ENCODE measurements at places on chromosomes 5 and 9.
A peak's percentile ranks its signal among the peaks of the same experiment; 100 is the strongest.

DNA sequence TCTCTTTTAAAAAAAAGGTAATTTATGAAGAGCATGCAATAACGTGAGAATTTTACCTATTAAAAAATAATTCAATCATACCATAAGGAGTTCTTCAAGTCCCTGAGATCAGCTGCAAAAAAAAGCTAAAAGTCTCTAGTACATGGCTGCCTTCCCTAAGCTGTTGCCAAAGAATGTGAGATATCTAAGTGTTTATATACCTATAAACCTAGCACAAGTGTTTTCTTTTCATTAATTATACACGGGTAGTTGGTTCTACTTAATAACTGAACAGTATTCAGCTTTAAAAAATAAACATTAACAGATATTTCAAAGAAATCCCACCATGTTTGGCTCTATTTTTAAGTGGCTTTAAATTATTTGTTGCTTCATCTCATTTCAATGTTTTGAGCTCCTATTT lies 25.9 kb downstream of the FNBP1 start:
- no peak for DNase-seq

DNA sequence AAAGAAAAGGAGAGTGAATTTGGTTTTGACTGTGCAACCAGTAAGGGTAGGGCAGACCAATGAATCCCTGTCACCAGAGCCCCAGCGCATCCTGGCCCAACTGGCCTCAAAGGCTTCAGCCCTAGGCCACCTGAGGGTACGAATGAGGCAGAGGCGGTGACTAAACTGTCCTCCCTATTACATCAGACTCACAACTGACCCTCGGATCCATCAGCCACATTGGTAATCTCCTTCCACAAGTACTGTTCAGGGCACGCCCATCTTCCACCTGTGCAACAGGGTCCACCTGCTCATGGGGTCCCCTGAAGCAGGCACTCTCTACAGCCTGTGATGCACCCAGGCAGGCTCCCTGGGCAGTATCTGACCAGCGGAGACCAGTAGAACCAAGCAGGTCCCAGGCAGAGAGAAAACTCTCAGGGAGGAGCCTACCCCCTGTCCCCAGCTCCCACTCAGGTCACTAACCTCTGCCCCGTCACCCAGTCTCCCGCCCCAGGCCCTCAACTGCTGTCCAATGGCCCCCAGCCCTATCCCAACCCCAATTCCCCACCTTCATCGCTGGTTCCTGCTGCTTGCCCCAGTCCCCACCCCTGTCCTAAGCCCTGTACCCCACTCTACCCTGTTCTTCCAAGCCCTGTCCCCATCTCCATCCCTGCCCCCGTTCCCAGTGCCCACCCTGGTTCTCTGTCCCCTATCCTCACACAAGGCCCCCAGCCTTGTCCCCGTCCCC lies 904 bp downstream of the EDF1 start:
- no peak for DNase-seq

- no peak for DNase-seq
These were observed 19.8 kb upstream of the KCNV2 start for GRCh38 chr9:2697492-2697891.

- no peak for DNase-seq
These were observed 80.4 kb downstream of the DCP2 start for GRCh38 chr5:113056988-113057387.

- no peak for DNase-seq
These were observed 125.5 kb downstream of the MTX3 start for GRCh38 chr5:79865579-79865978.

- DNase-seq, result peak; percentile 88
These were observed 48.6 kb downstream of the RGS3 start for GRCh38 chr9:113511856-113512761.

DNA sequence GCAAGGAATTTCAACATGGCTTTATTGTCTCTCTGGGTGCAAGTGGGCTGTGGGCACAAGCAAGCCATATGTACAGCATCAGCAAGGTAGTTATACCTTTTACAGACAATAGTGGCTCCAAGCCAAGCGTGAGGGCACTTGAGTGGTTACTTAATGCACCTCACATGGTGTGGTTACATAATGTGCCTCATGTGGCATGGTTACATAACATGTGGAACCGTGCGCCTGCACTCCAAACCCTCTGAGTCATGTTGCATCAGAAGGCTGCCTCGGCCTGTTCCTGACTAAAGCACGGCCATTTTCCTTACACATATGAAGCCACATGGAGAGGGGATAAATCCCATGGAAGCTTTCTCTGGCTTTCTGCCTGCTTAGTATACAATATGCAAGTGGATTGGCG lies 150.9 kb downstream of the OSTF1 start:
- DNase-seq, result peak; percentile 47

DNA sequence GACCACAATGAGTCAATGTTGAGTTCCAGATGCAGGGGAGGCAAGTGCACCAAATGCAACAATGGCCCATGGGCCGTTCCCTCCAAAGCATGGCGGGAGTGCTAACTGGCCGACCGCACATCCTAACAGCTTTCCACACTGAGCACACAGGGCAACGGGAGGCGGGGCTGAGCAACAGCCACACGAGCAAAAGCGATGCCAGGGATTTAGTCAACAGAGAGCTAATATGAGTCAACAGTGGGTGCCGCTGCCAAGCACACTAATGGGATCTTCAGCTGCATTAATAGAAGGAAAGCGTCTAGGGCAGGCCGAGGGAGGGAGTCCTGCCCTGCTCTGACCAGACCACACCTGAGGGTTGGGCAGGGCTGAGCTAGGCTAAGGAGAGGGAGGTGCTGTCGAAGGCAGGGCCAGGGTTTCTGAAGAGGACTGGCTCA lies 4.6 kb downstream of the EPB41L4B start:
- DNase-seq, result peak; percentile 99

DNA sequence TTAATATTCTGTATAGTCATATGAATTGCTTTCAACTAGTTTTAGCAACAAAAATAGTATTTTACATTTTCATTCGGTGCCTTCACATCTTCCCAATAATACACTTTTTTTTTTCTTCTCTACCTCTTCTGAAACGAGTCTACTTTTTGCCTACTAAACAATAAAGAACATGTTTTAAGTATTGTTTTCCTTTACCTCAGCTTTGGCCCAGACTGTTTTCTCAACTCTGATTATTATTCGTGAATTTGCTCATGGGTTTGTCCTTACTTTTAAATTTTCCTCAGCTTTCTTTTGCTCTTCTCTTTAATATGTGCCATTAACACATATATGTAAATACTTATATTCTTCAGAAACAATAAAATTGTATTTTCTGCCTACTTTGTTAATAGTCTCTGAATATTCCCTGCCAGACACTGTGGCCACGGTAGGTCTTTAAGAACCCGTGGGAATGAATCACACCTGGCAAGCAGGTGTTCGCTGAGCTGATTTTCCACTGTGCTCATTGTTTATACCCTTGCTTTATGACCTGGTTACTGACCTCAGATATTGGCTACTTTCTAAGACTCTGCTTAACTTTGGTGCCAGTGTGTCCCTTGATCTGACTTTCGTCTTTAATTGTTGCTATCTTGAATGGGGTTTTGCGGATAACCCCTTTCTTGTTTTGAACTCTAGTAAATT lies 49.1 kb downstream of the FAM170A start:
- no peak for DNase-seq

GRCh38 chr5:73722231-73722630 lies 96.2 kb downstream of the ARHGEF28 start:
- DNase-seq, result no peak

GRCh38 chr9:123998278-123998925 lies 13.2 kb upstream of the LHX2 start:
- DNase-seq, result no peak

DNA sequence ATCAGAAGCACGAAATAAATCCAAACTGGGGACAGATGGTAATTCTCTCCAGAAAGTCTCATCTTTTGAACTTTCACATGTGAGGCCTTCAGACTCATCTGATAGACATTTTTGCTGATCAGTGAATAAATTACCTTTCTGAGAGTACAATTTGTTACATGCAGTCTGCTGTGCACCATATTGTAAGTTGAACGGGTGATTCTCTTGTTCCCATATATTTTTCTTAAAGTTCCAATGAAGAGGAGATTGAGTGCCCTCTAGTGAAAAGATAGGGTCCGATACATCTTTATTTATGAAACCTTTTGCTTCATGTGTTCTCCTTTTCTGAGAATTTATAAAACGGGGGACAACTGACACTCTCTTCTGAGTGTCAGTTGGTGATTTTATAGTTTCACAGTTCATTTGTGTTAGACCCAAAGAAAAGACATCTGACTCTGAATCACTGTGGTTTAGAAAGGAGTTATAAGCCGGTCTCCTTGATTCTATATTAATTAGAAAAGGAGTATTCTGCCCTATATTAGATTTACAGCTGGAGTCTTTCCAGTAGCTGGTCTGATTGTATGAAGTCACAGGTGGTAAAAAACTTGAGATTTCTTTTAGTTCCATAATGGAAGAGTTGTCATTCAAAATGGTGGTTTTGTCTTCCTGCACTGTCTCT lies 30.4 kb downstream of the GNG10 start:
- DNase-seq, result peak; percentile 22

DNA sequence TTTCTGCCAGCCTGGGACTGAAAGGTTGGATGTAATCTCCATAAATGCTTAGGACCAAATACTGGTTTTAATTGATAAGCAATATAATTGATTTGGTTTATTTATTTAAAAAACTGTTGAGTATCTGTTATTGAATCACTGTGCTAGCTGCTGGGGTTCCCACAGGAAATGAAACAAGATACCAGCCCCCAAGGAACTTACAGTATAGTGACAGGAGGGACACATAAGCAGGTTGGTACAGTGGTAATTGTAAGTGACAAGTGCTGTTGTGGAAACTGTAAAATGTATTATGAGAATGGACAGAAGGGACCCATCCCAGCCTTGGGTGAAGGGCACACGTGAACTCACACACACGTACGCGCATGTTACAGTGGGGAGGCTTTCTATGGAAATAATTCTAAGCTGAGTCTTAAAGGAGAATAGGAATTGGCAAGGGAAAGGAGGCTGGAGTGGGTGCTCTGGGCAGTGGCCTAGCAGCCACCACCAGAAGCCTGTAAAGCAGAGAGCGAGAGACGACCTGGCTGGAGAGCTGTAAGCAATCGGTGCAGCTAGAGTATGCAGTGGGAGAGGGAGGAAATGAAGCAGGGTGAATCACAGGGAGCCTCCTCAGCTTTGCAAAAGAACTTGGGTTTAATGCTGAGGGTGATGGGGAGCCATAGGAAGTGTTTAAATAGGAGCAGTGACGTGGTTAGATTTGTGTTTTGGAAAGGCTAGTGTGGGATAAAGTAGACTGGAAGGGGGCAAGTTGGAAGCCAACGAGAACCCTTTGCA lies 39.3 kb downstream of the GLRA1 start:
- peak; percentile 56 for DNase-seq

- peak; percentile 71 for DNase-seq
These were observed 221.3 kb upstream of the DAPK1 start for GRCh38 chr9:87276327-87276841.

GRCh38 chr5:150661086-150661485 lies at the start of gene MYOZ3:
TSS of gene MYOZ3 (plus strand) at chr5:150661251. CDS start at chr5:150662942, 1,691 bp downstream.
- no peak for DNase-seq

GRCh38 chr9:75408391-75408790 lies 320.1 kb downstream of the OSTF1 start:
- no peak for DNase-seq

- no peak for DNase-seq
These were observed 167.8 kb downstream of the MAN2A1 start for GRCh38 chr5:109857405-109858031.

DNA sequence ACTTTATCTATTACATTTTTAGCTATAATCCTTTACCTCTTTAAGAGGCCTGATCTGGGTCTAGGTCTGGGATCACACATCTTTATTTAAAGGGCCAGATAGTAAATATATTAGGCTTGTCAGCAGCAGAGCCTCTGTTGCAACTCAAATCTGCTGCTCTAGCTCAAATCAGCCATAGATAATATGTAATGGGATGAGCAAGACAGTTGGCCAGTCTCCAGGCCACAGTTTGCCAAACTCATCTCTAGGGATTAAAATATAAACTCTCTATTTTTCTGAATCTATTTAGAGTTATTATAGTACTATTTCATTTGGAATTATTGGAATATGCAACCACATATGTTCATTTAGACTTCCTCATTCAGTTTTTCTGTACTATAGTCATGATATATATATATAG lies 115.9 kb upstream of the MINAR2 start:
- no peak for DNase-seq

DNA sequence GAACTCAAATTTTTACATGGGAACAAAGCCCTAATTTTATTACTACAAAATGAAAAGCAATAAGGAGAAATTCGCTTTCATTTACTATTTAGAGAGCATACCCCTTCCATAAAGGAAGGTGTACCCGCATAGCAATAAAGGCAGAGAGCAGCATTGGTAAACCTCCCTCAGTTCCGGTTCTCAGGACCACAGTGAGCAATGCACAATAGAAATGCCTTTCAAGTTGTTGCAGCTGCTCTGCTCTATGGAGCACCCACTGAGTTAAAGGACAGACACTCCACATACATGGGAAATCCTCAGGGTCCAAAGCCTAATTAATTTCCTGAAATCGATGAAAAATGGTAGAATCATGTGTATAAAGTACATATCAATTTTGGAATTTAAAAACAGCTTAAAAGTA lies 89.9 kb upstream of the MPDZ start:
- DNase-seq, result no peak

DNA sequence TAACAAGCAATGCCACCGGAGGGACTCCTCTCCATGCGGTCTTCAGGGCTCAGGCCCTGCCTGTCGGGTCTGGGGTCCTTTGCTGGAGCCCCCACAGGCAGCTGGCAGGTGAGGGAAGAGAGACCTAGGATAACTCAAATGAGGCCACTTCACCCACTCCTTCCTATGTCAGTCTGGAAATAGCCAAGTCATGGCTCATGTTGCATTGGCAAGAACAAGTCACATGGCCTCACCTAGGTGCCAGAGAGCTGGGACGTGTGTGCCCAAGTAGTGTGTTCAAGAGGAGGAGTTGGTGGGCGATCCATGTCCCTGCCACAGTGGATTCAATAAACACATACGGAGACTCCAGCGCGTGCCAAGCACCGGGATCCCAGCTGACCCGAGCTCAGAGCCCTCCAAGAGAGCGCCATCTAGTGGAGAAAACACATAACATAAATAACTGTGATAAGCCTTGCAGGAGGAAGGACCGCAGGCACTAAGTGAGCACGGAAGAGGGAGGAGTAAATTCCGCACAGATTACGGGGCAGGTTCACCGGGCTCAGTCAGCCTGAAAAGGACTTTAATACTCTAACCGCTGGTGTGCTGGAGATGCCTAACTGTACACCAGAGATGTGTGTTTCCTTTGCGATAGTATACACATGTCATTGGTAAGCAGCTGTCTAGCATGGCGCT lies 580.8 kb downstream of the CCDC171 start:
- peak; percentile 81 for DNase-seq

DNA sequence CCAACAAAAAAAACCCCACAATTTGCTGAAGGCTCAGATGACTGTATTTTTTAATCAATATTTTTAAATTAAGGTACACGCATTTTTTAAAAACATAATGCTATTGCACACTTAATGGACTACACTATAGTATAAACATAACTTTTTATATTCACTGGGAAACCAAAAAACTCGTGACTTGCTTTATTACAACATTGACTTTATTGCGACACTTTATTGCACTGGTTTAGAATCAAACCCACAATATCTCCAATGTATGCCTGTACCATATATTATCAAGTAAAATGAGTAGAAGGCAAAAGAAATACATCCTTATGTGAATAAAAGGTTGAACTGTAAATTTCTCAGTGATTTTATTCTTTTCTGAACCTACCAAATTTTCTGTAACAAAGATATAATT lies 53.7 kb downstream of the RICTOR start:
- no peak for DNase-seq
